ENCODE measurements at places on chromosomes 13 and 19.
A peak's percentile ranks its signal among the peaks of the same experiment; 100 is the strongest.

- peak; percentile 13 for DNase-seq
Measured at GRCh38 chr13:33940898-33941297, 122.9 kb downstream of the RFC3 start.

- no peak for DNase-seq
Measured at GRCh38 chr13:99469041-99469440, 32.2 kb upstream of the TM9SF2 start.

DNA sequence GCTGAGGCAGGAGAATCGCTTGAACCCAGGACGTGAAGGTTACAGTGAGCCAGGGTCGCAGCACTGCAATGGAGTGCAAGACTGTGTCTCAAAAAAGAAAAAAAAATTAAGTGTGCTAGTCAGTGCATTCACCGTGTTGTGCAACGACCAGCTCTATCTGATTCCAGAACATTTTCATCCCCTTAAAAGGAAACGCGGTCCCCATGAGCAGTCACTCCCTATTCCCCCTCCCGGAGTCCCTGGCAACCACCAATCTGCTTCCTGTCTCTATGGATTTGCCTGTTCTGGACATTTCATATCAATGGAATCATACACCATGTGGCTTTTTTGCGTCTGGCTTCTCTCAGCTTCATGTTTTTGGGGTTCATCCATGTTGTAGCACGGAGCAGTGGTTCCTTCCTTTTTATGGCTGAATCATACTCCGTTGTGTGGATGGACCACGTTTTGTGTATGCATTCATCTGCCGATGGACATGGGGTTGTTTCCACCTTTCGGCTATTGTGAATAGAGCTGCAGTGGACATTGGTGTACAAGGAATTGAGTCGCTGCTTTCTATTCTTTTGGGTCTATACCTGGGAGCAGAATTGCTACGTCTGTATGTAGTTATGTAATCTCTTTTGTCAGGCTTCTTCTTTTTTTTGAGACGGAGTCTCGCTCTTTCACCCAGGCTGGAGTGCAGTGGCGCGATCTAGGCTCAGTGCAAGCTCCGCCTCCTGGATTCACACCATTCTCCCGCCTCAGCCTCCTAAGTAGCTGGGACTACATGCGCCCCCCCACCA, 19.8 kb downstream of the MYO9B start:
- peak; percentile 68 for DNase-seq

GRCh38 chr19:47428177-47428894, 9.0 kb upstream of the MEIS3 start:
- DNase-seq = peak; percentile 100

- DNase-seq = peak; percentile 67
Measured at GRCh38 chr19:14369399-14370168, 11.7 kb upstream of the ADGRE5 start.

DNA sequence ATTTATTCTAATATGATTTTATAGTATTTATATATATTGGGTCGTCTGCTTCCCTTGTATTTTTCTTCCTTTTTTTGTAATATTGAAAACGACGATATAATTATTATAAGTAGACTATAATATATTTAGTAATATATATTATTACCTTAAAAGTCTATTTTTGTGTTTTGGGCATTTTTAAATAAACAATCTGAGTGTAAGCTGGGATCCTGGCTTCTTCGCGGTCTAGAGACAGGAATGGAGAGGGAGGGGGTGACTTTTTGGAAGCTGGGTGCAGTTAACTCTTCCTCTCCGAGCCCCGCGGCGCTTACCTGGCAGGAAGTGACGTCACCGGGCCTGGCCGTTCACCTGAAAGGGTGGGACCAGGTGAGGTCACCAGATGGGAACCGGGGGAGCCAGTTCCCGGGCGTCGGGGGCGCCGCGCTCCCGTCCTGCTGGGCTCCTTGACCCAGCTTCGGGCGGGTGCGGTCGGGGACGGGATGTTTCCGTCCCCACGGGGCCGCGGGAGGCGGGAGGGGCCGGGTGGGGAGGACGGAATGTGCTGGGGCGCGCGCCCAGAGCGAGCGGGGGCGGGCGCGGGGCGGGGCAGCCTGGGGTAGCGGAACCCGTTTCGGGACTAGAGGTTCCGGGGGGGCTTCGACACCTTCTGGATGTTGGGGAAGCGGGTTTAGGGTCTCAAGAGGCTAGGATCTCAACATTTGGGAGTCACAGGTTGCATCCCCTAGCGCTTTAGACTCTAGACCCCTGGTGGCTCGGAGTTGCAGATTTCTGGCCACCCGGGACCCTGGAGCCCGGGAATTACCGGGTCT, 2.8 kb downstream of the ZFP36 start:
- peak; percentile 59 for DNase-seq

DNA sequence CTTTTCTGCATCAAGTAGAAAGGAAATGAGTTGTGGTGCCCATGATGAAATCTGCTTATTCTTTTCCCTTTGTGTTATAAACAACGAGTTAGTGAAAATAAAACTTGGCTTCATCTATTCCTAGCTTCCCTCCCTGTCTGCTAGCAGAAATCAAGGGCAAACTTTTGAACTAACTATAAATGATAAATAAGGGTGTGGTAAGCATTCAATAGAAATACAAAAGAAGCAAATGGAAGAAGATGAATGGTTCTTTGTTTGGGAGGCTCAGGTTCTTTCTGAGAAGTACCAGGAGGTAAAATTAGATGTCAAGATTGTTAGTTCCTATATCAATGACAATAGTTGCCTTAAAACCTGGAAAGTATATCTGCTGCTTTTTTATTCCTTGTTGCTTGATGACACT, 275.3 kb upstream of the PRR20A start:
- no peak for DNase-seq

- no peak for DNase-seq
Measured at GRCh38 chr19:30670562-30671366, 298.6 kb downstream of the ZNF536 start.

DNA sequence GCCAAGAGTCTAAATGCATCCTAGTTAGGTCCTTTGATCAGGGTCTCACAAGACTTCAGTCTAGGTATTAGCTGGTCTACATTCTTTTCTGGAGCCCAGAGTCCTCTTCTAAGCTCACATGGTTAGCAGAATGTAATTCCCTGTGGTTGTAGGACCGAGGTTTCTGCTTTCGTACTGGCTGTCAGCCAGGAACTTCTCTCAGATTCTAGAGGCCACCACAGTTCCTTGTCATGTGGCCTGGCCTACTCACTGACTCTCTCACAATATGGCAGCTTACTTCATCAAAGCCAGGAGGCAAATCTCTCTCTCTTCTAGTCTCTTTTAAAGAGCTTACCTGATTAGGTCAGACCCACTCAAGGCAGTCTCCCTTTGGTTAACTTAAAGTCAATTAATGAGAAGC, 82.9 kb downstream of the POU4F1 start:
- no peak for DNase-seq

- DNase-seq = peak; percentile 52
Measured at GRCh38 chr19:19145684-19146608, 7.7 kb upstream of the TMEM161A start.

- DNase-seq = no peak
Measured at GRCh38 chr19:46728208-46728607, 11.3 kb upstream of the PRKD2 start.

- DNase-seq = peak; percentile 58
Measured at GRCh38 chr19:4140237-4140711, 13.2 kb upstream of the CREB3L3 start.

GRCh38 chr13:50794226-50794625, 49.3 kb downstream of the DLEU7 start:
- no peak for DNase-seq

- no peak for DNase-seq
Measured at GRCh38 chr19:16893686-16893989, 4.8 kb downstream of the F2RL3 start.

DNA sequence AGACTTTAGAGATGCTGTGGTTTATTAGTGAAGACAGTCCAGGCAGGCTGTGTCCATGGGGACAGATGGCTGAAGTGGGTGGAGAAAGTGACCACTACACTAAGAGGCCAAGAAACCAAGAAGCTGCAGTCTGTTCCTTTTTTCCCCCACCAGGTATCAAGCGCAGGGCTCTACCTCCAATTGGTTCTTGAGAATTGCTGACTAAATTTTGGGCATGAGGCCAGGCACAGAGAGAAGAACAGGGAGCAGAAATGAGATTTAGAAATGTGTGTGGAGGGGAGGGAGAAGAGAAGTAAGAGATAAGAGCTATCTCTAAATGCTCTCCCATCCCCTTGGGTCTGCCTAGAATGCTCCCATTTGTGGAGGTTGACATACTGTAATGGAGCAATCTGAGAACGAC, 12.3 kb upstream of the CYSLTR2 start:
- no peak for DNase-seq

DNA sequence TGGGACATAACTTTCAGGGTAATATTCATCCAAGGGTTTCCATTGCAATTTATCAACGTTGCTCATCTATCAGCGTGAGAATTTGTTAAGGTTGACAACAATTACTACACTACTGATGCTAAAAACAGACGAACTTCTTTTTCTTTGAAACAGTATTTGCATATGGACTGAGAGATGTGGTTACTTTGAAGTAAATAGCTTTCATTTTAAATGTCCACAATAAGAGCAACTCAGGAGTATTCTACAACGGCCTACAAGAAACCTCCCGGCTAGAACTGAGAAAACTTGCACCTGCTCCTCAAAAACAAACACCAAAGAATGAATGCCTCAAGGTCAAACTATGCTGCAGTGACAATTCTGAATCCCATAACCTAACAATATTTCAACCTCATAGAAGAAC, 238.4 kb downstream of the IRS2 start:
- DNase-seq = no peak

DNA sequence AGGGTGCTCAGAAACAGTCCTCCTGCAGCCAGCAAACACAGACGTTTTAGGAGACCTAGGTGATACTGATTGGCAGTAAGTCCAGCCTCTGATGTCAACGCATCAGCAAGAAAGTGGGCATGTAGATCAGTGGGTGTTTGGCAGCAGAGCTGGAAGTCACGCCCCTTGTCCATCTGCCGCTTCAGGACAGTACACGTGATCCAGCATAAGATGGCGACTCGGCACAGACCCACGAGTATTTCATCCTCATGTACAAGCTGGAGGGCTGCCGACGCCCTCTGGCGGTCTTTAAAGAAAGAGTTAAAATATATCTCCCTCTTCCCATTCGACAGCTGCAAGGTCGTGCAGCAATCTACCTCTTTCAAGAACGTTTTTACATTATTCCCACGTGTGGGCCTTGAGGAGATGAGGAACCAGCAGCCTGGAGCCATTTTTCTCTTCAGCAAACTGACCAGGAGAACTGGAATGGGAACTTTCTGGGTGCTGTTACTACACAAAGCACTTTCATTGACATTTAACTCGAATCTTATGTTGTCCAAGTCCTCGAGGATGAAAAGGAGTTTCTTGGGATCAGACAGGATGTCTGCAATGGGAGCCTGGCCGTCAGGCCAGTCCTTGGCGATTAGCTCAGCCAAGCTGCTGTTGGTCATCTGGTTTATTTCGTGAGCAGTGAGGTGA, 22.3 kb downstream of the NLRP11 start:
- DNase-seq = no peak

DNA sequence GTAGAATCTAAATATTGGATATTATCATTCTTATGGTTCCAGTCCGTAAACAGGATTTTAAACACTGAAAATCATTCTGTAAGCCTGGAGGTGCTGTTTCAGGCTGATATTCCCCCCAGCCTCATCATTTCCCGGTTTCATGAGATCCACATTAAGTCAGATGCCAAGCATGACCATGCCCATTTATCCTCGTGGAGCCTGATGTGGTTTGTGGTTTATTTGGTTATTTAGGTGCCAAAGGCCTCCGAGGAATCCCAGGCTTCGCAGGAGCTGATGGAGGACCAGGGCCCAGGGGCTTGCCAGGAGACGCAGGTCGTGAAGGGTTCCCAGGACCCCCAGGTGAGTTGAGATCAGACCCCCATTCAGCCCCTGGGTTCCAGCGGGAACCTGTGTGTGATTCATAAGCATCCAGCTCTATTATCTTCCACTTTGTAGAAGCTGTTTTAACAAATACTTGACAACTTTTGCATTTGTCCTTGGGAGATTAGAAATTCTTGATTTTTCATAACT, 92.5 kb downstream of the RAB20 start:
- DNase-seq = no peak

DNA sequence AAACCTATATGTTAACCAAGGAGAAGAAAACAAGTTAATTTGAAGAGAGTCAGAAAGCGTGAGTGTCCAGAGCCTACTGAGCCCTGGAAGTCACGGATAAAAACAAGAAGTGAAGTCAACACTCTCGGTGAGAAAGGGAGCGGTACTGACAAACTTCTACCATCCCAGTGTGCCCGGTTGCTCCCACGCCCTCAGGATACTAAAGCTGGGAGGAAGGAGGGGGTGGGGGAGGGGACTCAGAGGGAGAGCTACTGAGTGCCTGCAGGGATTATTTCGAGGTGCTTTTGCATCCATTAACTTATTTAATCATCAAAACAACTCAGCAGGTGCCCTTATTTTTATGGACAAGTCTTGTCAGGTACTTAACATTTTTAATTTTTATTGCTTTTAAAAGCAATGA, 166.2 kb downstream of the ZIC5 start:
- no peak for DNase-seq

GRCh38 chr13:76019421-76020044, 383.4 kb downstream of the LMO7 start:
- no peak for DNase-seq

DNA sequence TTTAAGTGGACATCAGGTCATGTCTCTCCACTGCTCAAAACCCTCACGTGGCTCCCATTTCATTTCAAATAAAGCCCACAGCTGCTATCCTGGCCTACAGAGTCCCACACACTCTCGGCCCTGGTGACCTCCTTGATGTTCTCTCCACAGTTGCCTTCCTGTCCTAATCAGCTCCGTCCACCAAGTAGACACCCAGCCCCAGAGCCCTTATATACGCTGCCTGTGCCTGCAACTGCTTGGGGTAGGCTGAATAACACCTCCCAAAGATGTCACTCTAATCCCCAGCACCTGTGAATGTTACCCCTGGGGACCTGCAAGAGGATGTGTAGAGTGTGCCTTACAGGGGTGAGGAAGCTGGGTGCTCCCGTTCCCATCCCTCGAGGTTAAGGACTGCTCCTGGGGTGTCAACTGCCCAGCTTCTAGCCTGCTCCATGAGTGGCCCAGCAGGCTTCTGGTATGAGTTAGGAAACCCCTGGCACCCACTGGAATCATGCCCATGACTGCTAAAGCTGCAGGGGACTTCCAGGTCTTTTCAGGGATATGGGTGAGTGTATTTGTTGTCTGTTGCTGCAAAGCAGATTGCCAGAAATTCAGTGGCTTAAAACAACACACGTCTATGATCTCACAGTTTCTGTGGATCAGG, 6.0 kb downstream of the FAM187B start:
- no peak for DNase-seq

DNA sequence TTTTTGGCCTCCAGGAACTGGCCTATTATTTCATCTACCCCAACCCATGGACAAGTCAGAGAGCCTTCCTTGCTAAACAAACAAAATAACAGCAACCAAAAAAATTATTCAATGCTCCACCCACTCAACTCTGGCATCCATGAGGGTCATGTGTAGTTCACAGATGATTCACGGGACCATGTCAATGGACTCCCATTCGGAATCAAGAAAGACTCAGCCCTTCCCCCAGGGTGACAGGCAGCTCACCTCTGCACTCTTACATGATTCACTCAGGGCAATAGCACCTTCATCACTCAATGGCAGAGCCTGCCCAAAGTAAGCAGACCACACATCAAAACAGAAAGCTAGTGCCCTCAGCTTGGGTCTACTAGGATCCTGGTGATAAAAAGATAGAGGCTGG, 14.3 kb upstream of the SCEL start:
- DNase-seq = no peak

- DNase-seq = no peak
Measured at GRCh38 chr13:50358231-50359040, 343.2 kb downstream of the KCNRG start.

All from fibroblast of upper back skin (primary cell).